ENCODE measurements at places on chromosomes 4 and X.

DNA sequence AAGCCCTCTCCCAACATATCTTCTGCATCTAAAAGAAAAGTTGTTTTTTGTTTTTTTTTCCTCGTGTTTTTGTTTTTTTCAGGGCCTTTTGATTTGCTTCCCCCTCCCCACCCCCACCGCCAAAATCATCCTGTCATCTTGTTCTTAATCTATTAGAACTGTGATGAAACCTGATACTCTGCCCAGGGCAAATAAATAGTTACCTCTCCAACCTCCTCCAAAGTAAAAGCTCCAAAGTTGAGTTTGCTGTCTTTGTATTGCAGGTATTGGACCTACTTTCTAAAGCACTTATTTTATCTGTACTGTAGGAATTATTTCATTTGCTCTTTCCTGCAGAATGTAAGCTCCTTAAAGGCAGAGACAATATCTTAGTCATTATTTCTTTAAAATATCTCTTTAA, 172.9 kb downstream of the SOWAHB start:
- no peak for DNase-seq

DNA sequence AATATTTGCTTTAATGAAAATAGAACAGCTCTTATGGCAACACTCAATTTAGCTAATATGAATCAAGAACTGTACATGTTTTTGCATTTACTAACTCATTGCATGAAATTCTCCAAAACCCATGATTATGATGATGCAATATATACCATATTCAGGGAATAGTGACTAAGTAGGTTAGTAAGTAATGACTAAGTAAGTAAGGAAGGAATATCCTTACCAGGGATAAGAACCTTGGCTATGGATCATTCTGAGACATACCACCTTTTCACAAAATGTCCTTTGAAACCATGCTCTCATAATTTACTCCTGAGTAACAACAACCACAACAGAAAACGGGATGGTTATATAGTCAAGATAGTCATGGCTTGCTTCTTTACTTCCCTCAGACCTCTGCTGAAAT, 1513.0 kb downstream of the STIM2 start:
- no peak for DNase-seq

GRCh38 chr4:94410678-94411206, 41.0 kb upstream of the PDLIM5 start:
- DNase-seq = no peak

- no peak for DNase-seq
These were observed 556.8 kb upstream of the LCORL start for GRCh38 chr4:18578307-18578706.

- no peak for DNase-seq
These were observed 667.6 kb downstream of the PCDH18 start for GRCh38 chr4:136864604-136865185.

DNA sequence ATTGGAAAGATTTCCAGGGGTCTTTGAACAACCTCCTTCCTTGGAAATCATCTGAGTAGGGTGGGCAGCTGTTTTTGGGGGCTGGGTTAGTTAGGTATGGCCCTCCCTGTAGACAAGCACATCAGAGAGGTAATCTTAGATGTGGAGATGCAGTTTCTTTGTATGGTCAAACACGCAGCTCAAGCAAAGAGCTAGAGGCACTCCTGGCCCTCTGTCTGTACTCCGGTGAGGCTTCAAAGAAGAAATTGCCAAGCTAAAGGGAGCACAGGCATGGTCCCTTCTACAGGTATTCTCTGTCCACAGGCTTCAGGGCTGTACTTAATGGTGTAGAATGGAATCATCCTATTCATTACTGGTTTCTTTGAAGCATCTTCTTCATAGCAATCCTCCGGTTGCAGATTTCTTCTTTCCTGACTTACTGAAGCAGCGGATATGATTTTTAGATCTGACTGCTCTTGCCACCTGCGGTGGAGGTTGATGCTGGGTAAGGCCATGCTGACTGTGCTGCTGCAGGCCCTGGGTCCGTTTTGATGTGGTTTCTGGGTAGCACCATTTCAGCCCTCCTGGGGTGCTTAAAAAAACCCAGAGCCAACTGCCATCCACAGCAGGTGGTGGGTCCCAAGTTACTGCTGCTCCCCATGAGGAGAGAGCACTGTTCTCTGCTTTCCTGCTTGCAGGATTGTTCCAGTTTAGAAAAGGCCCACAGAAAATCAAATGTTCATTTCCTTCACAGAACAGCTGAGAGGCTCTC, 318.9 kb upstream of the GATB start:
- DNase-seq = no peak

DNA sequence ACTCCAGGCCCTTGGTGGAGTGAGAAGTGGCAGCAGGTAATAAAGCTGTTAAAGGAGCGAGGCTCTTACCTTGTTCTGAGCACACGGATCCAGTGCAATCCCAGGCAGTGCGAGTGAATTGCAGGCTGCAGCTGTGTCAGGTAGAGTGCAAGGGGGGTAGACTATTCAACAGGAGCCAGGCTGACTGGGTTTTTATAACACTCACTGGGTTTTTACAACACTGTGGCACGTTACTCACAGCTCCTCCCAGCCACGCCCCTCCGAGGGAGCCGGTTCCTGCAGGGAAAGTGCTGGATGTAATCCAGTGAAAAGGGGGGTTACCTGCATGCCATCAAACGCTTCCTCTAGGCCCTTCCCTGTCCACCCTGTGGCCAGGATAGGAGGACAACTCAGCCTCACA, 358 bp downstream of the FGFBP1 start:
- no peak for DNase-seq

- no peak for DNase-seq
These were observed 231.8 kb upstream of the GPRIN3 start for GRCh38 chr4:89539374-89539773.

GRCh38 chr4:190020790-190021717, 6.0 kb downstream of the FRG2 start:
- DNase-seq = no peak

DNA sequence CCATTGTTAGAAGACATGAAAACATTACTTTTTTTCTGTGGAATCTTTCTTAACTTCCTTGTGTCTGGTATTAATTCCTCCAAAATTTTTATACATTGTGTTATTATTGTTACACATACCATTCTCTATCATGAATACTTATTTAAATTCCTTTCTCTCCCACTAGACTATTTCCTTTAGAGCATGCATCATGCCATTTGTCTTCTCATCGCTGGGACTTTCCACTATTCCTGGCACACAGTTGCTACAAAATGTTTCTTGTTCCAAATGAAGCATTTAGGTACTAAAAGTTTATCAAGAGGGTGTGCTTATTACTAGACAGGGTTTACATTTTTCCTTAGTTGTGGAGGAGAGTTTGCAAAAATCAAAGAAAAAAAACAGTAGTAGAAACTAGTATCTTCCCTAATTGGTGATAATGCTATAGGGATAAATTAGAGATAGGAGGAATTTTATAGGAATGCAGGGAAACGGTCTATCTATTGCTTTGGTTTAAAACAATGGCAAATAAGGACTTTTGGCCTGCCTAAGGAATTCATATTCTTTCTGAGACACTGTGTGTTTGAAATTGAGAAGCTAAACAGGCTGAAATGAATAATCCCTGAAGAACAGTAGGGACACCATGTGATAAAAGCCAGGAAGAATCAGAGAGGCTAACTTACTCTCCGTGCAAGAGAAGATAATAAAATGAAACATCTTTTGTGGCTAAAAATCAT, 187.5 kb upstream of the TBC1D9 start:
- no peak for DNase-seq

- no peak for DNase-seq
These were observed 645.8 kb upstream of the ATOH1 start for GRCh38 chr4:93182722-93183121.

DNA sequence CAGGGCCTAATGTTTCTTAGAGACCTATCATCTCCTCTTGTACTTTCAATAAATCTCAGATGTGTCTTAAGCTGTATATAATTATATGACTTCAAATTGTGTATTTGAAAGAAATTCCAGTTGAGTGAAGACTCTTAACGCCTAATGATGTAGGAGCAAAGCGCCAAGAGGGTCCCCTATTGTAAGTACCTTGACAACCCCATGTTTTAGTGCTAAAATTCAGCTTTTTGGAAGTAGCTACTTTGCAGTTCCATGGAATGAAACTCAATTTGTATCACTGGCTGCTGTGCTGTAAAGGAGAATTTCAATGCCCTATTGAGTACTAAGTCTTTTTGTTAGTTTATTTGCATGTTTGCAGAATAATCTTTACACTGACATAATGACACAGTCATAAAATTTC, 1826.6 kb upstream of the AGA start:
- no peak for DNase-seq

DNA sequence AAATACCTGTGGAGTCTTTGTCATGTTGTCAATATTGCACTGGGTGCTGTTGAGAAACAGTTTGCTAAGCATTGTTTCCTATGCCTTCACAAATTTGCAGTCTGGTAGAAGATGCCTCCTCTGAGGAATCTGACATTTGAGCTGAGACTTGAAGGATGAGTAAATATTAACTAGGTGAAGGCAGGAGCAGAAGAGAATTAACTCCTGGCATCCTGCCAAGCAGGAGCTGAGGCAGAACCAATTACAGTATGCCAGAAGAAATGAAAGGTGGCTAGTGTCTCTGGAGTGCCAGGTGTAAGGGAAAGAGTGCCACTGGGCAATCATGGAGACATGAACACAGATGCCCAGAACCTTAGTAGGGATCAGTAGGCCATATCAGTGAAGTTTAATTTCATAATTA, 1778.2 kb upstream of the PCDH10 start:
- DNase-seq = no peak

DNA sequence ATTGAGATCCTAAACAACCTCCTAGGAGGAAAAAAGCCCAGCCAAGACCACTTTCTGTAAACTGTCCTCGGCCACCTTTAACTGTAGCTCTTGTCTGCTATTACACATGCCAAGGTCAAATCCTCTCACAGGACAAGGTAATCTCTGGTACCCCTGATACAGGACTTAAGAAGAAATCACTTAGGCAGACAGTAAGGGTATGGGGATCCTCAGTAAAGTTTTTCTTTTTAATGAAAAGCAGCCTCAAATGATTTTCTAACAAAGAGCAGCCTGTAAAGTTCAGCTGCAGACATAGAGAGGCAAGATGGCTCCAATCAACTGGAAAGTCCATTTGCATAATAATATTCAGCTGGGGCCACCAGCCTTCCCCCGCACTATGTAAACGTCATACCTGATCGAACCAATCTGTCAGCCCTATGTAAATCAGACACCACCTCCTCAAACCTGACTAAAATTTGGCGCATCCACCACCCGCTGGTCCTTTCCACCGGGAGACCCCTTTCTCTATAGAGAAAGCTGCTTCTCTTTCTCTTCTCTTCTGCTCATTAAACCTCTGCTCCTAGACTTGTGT, 14.6 kb upstream of the MPP1 start:
- no peak for DNase-seq

DNA sequence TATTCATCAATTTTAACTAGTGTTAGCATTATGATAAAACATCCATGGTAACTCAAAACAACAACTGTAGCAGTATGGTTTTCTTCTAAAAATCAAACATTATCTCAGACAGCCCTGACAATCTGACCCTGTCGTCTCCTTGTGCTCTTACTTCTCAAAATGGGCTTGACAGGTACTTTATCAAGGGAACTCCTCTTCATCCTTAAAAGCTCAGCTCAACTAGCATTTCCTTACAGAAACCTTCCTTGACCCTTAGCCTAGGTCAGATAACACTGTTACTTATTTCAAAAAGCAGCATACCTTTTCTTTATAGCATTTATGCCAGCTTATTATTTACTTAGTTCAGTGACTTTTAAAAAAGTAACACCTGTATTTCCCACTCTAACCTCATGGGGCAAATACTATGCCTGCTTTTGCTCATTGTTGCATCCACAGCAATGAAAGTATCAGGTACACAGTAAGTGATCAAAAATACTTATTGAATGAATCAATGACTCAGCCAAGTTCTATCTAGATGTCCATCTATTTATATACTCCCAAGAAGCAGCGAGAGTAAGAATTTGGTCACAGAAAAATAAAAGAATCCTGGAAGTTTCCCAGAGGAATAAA, 41.9 kb downstream of the ADAMTS3 start:
- DNase-seq = no peak

DNA sequence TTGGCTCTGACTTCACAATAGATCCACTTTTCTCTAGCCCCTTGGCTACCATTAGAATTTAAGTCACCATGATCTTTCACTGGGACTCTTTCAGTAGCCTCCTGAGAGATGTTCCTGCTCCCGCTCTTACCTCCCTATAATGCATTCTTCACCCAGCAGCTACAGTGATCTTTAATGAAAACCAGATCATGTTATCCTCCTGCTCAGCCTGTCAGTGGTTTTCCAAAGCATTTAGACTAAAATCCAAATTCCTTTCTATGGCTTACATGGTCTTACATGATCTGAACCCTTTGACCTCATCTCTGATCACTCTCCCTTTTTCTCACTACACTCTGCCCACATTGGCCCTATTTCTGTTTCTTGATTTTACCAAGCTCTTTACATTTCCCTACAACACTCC, 18.3 kb upstream of the RPS6KA3 start:
- no peak for DNase-seq

- DNase-seq = no peak
These were observed 810.5 kb upstream of the ADGRL3 start for GRCh38 chr4:60389633-60390032.

- no peak for DNase-seq
These were observed 73.5 kb downstream of the PRSS12 start for GRCh38 chr4:118279328-118279727.

DNA sequence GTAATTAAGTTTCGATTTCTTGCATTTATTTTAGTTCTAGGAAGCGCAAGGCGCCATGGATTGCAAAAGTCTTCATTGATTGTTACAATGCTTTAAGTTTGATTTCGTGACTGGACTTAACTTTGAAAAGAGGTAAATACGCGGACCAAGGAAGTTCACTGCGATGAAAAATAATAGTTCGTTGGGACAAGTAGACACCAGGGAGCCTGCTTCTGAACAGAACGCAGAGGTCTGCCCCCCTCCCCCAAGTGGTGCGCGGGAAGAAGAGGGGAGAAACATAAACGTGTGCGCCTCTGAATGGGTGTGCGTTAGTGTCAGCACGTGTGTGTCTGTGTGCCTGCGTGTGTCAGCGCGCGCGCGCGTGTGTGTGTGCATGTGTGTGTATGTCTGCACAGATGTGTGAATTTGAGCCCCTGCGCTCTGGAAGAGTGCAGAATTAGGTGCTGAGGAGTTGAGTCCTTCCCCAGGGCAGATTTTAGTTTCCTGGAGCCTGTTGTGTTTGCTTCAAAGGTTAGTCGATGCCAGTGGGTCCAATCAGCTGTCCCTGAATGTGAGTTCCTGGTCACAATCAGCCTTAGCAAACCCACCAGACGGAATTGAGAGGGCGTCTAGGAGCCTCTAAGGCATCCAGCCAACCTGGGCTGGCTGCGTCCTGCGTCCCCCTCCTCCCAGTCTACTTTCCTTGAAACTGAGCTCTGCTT, 5.8 kb upstream of the POU4F2 start:
- no peak for DNase-seq

GRCh38 chr4:144267084-144267483, 126.6 kb upstream of the GYPA start:
- no peak for DNase-seq

- no peak for DNase-seq
These were observed 64.5 kb upstream of the H2AZ1 start for GRCh38 chr4:100014616-100015015.

GRCh38 chr4:183105092-183105491, 6.0 kb downstream of the WWC2 start:
- DNase-seq = no peak
